D721Med (cell line): ENCODE measurements at places on chromosomes 3 and 15.

GRCh38 chr15:87570206-87570605, 686.3 kb downstream of the NTRK3 start:
- no peak for DNase-seq

- no peak for DNase-seq
Measured at GRCh38 chr3:157738441-157738840, 235.2 kb upstream of the VEPH1 start.

GRCh38 chr3:53401154-53401553, 53.8 kb upstream of the DCP1A start:
- no peak for DNase-seq

GRCh38 chr3:64203969-64204908, 21.0 kb downstream of the PRICKLE2 start:
- DNase-seq = no peak

- no peak for DNase-seq
Measured at GRCh38 chr15:79450648-79451047, 18.5 kb downstream of the MINAR1 start.
